ENCODE measurements at places on chromosomes 3 and 15.

DNA sequence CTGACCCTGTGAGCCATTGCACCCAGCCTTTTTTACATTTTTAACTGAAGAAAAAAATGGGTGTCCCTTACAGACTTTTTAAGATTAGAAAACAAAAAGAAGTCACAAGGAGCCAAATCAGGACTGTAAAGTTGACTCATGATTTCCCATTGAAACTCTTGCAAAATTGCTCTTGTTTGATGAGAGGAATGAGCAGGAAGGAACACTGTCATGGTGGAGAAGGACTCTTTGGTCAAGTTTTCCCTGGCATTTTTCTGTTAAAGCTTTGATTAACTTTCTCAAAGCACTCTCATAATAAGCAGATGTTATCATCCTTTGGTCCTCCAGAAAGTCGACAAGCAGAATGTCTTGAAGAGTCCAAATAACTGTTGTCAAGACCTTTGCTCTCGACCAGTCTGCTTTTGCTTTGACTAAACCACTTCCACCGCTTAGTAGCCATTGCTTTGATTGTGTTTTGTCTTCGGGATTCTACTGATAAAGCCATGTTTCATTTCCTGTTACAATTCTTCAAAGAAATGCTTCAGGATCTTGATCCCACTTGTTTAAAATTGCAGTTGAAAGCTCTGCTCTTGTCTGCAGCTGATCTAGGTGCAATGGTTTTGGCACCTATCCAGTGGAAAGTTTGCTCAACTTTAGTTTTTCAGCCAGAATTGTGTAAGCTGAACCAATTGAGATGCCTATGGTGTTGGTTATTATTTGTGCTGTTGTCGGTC, 369.4 kb downstream of the MAGI1 start:
- no peak for DNase-seq

- no peak for DNase-seq
Observed at GRCh38 chr3:112338021-112338726, 5.2 kb downstream of the CD200 start.

DNA sequence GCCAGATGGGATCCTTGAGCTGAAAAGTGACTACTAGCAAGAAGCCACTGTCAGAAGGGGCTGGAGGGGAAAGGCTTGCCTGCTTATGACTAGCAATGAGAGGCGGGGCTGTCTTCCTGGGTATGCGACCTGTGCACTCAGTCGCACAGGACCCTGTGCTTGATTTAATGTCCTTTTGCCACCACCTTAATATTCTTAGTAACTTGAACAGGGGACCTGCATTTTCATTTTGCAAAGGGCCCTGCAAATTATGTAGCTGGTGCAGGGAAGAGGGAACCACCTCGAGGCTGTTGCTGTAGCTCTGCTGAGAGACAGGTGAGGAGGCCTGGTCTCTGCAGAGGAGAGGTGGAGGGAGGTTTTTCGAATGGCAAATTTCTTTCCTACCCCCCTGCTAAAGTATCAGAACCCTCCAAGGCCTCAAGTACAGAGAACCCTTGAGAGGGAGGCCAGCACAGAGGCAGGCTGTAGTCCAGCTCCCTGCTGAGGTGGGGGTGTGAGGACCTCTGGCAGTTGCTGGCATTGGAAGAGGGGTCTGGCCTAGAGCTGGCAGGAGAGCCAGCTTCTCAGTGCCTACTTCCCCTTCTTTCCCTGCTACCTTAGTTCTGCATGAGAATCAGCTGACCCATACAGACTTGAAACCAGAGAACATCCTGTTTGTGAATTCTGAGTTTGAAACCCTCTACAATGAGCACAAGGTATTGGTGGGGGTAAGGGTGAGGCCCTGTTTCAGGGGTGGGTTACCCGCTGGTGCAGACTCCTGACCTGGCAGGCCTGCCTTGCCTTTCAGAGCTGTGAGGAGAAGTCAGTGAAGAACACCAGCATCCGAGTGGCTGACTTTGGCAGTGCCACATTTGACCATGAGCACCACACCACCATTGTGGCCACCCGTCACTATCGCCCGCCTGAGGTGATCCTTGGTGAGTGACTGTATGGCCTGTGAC, 11.4 kb downstream of the CLK3 start:
- no peak for DNase-seq

DNA sequence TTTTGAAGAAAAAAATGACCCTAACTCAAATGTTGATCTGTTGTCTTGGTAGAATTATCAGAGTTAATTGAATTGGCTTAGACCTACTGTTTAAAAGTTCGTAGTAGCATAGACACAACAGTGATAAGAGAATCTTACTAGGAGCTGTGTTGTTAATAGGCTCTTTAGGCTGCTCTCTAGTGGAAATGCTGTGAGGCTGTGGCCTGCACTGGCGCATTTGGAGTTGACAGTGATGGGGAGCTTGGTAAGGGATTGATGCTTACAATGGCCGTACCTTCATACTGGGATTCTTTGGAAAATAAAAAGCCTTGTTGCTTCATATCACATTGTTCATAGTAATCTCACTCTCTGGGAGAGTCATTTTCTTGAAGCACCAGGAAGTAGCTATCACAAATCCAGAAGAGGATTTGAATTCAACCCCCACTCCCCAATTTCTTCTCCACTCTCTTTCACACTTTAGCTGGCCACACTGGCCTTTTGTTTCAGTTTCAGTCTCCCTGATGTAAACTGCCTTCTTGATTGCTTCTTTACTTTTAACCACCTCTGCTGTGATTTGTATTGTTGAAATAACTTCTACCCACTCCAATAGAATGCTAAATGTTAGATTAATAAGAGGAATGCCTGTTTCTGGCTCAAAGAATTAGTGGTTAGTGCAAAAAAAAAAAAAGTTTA, 56.6 kb downstream of the CEP63 start:
- DNase-seq: no peak

DNA sequence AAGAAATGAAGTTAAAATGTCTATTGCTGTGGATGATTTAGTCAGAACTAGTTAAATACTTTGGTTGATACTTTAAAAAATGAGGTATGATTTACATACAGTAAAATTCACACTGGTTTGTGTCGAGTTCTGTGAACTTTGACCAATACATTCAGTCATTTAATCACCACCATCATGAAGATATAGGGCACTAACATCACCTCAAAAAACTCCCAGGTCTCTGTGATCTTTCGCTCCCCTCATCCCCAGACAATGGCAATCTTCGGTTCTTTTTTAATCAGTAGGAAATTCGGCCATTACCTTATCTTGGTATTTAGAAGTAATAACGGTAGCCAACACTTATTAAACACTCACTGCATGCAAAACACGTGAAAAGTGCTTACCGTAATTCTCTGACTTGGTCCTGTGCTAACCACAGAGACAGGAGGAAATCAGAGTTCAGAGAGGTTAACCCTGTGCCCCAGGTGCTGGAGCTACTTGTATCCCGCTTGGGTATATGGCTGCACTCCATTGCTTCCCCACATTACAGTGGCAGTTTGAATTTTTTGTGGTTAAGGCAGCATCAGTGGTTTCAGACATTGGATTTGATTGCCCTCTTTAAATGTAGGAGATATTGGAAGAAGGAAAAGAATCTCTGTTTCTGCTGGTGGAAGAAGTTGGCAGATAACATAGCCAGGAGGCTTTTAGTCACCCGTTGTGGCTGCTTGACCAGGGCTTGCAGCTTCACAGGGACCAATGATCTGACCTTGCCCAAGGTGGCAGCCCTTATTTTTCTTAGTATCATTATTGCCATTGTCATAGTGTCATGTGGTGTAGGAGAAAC, 4.2 kb downstream of the PLCL2 start:
- no peak for DNase-seq

DNA sequence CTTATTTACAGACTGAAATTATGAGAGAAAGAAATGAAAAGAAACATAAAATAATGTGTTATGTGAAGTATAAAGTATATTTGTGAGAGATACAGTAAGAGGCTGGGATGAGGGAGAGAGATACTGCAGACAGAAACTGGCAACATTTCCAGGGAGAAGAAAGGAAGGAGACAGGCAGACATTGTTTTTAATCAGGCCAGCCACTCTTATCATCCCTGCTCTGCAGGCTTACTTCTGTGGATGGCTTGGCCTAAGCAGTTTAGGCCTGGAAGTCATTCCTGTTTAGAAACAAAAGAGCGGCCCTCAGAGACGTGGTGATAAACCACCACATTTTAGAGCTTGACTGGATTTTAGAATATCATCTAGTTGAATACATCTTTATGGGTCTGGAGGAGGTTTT, 12.4 kb downstream of the PCCB start:
- DNase-seq: no peak

- no peak for DNase-seq
Observed at GRCh38 chr15:83163032-83163431, 44.6 kb downstream of the HDGFL3 start.

- DNase-seq: no peak
Observed at GRCh38 chr3:29280404-29281093, at the start of gene RBMS3. RBMS3 (plus strand) TSS chr3:29281071.

DNA sequence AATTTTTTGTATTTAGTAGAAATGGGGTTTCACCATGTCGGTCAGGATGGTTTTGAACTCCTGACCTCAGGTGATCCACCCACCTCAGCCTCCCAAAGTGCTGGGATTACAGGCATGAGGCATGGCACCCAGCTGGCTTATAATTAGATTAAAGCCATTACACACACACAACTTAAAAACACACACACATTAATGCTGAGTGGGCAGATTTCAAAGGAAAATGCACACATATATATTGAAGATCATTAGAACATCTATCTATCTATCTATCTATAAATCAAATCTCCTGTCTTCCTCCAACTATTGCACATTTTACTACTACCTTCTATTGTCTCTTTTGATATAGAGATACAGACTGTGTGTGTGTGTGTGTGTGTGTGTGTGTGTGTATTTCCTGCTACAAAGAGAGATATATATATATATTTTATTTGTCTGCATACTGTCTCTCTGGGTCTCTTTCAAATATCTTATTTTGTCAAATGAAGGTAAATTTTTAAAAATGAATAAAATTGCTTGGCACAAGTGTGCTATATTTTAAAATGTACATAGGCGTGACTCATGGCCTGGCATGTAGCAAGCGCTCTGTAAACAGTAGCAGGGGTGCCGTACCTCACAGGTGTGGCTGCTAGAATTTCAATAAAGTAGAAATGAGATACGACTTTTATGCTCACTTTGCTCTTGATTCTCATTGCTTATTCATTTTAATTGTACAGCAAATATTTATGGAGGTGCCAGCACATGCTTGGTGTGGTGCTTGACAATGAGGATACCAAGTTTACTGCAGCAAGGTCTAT, 655.8 kb downstream of the AGBL1 start:
- DNase-seq: no peak

GRCh38 chr3:60932643-60933042, 318.6 kb downstream of the FHIT start:
- no peak for DNase-seq

- DNase-seq: peak; percentile 85
Observed at GRCh38 chr15:74787251-74788041, 5.6 kb downstream of the CSK start.

DNA sequence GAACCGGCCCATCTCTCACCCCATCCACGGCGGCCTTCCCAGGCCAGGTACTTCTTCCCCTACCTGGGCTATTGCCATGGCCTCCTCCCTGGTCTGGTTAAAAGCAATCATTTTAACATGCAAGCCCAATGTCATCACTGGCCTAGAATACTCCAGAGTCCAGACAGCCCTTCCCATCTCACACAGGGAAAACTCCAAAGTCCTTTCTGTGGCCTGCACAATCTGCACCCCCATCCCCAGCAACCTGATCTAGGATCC, 45.8 kb upstream of the SLCO2A1 start:
- DNase-seq: no peak

DNA sequence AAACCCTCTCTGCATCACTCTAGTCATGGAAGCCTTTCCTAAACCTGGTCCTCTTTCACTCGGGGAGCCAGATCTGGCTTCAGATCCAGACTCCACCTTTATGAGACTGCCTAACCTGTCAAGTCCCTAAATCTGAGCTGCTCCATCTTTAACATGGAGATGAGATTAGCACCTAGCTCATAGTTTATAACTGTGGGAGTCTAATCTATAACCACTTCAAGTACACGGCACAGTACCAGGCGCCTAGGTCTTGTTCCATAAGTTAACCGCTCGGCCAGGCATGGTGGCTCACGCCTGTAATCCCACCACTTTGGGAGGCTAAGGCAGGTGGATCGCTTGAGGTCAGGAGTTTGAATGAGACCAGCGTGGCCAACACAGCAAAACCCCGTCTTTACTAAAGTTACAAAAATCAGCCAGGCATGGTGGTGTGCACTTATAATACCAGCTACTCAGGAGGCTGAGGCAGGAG, 30.3 kb downstream of the TPM1 start:
- DNase-seq: no peak

- no peak for DNase-seq
Observed at GRCh38 chr15:62432702-62433398, 267.8 kb upstream of the C2CD4B start.

GRCh38 chr15:89361451-89362202, 27.0 kb upstream of the POLG start:
- DNase-seq: peak; percentile 20

GRCh38 chr3:187758318-187758955, 13.2 kb upstream of the BCL6 start:
- DNase-seq: no peak

DNA sequence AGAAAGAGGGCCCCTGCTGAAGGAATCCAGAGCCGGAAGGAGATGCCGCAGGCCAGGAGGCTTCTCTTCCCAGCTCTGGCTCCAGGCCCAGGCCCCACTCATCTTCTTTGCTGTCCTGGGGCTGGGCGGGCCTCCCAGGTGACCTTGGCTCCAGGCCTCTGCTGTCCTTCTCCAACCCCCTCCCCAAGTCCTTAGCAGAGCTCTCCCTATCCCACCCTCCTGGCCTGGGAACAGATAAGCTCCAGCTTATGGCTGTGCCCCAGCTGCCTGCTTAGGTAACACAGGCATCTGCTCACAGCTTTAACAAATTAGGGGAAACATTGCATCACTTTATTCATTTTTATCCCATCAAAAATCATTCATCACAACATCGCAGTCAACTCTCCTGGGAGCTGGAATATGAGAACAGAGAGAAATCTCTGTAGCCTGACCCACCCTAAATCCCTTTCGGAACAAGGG, 86.9 kb downstream of the SEMA5B start:
- DNase-seq: no peak

DNA sequence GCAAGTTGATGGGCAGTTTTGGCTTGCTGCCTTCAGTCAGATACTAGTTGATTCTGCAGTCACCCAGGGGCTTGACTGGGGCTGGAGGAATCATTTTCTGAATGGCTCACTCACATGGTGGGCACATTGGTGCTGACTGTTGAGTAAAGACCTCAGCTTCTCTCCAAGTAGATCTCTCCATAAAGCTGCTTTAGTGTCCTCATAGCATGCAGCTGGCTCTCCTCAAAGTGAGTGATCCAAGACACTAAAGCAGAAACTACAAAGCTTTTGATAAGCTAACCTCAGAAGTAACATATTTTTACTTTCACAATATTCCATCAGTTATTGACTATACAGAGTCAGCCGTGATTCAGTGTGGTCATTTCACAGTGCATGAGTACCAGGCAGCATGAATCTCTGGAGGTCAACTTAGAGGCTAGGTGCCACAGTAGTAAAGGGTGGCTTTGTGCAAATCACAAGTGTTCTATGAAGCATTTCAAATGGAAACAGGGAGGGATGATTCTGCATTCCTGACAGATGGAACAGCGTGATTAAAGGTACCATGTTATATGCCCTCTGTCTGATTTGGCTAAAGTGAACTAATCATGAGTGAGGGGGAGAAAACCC, 24.3 kb upstream of the ATP8B4 start:
- no peak for DNase-seq

- DNase-seq: no peak
Observed at GRCh38 chr15:66692391-66692790, 9.6 kb upstream of the SMAD6 start.
